HT-29 (cell line): ENCODE measurements at places on chromosomes 5 and 9. TPM values are rescaled to one million over a fixed set of nuclear protein-coding genes. Genes with fewer than 3 reads are reported as not detected.

GRCh38 chr5:40312205-40312604 is 367.5 kb upstream of the PTGER4 start:
- DNase-seq, result no peak

Gene SLC6A7
- 0.66 and 0.76 TPM in 2 replicates for total RNA-seq

GRCh38 chr9:130940027-130940549 is 1.0 kb upstream of the FIBCD1 start:
- no peak for DNase-seq

DNA sequence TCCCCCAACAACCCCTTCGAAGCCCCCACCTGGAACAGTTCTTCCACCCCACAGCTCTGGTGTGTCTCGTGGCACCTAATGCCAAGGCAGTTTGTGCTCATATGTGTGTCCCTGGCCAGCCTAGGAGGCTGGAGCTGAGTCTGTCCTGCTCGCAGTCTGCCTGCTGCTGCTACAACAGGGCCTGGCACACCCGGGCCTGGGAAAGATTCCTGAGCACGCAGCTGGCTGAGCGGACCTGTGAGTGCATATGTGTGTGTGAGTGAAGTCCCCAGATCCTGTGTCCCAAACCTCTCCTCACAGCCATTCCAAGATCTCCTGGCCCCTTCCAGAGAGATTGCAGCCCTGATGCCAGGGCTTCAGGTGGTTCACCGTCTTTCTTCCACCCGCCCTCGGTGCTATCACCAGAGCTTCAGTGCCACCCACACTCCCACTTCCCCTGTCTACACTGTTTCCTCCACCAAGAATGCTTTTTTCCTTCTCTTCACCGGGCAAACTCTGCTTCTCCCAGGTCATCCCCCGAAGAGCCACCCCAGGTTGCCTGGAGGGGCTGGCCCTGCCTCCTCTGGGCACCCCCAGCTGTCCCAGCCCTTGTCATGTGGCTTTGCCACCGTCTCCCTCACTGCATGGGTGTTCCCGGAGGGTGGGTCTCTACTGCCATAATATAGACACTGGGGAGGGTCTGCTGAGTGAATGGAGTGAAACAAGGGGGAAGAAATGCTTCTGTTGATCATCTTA is 28.4 kb downstream of the LMX1B start:
- DNase-seq, result no peak

DNA sequence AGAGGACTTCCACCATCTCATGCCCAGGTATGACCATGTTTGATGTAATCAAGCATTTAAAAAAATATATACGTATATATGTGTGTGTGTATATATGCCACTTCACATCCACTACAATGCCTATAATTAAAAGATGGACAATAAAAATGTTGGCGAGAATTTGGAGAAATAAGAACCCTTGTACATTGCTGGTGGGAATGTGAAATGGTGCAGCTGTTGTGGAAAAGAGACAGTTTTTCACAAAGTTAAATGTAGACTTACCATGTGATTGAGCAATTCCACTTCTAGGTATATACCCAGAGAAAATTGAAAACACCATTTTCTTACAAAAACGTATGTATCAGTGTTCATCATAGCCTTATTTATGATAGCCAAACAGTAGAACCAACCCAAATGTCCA is 229.2 kb upstream of the WWC1 start:
- DNase-seq, result no peak

DNA sequence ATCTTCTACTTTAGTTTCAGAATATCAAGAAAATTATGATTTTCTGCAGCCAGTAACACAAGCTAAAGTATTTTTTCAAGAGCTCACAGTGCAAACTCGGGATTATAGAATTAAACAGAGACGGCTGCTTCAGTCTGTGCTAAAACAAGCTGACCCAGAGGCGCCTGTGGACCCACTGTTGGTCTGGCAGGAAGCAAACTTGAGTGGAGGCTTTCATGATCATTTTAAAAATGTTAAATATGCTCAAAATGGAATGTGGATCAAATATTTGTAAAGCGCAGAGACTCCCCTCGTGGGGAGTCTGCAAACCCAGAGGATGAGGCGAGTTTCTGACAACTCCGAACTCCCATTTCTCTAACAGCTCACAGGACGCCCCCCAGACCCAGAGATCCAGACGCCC is 13.0 kb downstream of the ROR2 start:
- no peak for DNase-seq

DNA sequence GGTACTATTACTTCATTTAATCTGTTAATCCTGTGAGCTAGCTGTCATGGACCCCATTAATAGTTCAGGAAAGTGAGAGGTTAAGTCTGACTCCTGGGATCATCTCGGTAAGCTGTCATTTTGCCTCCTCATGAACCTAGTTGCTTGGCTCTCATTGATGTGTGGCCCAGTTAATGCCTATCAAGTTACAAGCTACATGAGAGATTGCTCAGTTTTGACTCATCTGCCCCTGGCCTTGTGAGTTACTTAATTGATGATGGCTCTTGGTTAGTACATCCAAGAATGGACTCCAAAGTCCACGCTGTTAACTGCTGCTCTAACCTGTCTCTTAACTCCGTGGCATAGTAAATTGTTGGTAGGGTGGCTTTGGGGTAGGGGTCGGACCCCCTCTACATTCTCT is 23.9 kb downstream of the LARP1 start:
- DNase-seq, result no peak

DNA sequence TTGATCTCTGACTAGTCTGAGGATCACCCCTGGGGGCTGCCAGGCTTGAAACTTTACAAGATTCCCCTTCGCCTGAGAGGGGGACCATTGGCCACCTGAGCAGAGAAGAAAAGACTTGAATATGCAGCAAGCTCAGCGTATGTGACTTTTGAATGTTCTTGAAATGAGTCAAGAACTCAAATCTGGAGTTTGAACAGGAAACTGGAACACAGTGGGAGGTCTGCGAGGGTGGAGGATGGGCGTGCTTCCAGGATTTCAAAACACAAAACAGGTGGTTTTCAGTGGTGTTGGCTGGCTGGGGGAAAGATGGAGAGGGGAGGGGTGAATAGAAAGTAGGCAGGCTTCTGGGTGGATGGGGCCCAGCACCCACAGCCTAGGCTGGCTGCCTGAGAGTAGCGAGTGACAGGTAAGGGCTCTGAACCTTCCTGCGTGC is 40.6 kb downstream of the TMEM174 start:
- DNase-seq, result no peak

GRCh38 chr5:6759401-6759800 is 46.2 kb downstream of the TENT4A start:
- DNase-seq, result peak; percentile 34

GRCh38 chr5:16005225-16005624 is 174.4 kb downstream of the MARCHF11 start:
- no peak for DNase-seq

- no peak for DNase-seq
Measured at GRCh38 chr9:93365427-93366118, 85.9 kb upstream of the FAM120A start.

GRCh38 chr9:103991698-103992097 is 102.4 kb upstream of the SMC2 start:
- no peak for DNase-seq

Gene PIP5K1B
- 1.1 and 1.2 TPM in 2 replicates for total RNA-seq

Gene FGF1
- total RNA-seq, result not detected in 2 replicates

- DNase-seq, result no peak
Measured at GRCh38 chr5:74457876-74458275, 182.7 kb downstream of the ENC1 start.

Gene PTGR1
- 39.8 and 41.3 TPM in 2 replicates for total RNA-seq

Gene C5orf58
- total RNA-seq, result not detected in 2 replicates

DNA sequence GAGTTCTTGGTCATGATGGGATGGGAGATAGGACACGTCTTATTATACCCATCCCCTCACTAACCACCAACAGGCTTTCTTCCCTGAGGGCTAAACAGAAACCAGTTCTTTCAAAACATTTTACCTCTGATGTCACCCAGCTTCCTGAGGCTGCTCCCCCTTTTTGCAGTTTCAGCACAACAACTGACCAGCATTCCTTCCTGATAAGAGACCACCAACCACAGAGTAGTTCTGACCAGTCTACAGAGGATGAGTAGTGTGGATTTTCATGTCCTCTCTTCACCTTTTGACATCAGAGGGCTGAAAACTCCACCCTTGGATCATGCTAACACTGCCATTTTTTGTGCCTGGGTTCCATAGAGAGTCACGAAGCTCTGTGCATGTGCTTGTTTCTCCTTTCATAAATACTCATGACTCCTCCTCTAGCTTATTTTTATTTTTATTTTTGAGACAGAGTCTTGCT is 82.6 kb downstream of the OSTF1 start:
- no peak for DNase-seq

GRCh38 chr9:4507306-4508130 is 17.2 kb downstream of the SLC1A1 start:
- DNase-seq, result peak; percentile 49
